Esophagus squamous epithelium (tissue), 5 donors: ENCODE measurements at places on chromosomes 1 and 21. TPM values are rescaled to one million over a fixed set of nuclear protein-coding genes. Genes with fewer than 3 reads are reported as not detected.

The CD1E gene
- 0.99 TPM for total RNA-seq

The CFAP410 gene
- 21.8 TPM for total RNA-seq

The DNASE2B gene
- not detected for total RNA-seq

DNA sequence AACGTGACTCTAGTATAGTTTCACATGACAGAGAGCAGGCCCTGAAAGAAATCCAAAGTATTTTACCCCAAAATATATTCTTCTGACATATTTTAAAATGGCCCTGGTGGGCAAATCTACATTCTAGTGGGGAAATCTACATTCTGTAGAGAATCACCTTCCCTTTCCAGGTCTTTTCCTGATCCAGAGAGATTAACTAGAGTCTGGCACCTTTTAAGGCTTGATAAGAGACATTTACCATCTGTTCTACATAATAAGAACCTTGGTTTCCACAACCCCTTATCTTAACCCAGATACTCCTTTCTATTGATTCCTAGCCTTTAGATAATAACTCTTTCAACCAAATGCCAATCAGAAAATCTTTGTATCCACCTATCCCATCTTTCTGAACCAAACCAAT lies 17.0 kb upstream of the L1TD1 start:
- no peak overlapping the region for H3K4me3 ChIP-seq
- H3K27ac ChIP-seq, result no peak overlapping the region
- no peaks in the 10 kb centered on the region for H3K27me3 ChIP-seq
- no peaks in the 10 kb centered on the region for H3K36me3 ChIP-seq
- DNase-seq, result no peak

DNA sequence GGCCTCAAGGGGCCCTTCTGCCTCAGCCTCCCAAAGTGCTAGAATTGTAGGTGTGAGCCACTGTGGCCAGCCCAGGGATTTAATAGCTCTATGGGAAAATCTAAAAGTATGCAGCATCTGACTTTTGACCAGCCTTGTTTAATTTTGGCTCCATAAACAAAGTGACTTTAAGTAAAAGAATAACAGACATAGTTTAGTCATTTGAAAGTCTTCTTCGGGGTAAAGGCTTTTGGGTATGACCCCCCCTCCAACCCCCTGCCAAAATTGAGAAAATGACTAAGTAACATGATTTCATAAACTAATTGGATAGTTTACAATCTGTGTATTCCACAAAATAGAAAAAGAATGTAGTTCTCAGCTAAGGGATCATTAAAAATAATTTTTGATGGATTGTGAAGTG lies 17.0 kb downstream of the GPBP1L1 start:
- no peaks in the 10 kb centered on the region for H3K36me3 ChIP-seq
- DNase-seq, result no peak
- H3K27me3 ChIP-seq, result no peaks in the 10 kb centered on the region
- H3K4me1 ChIP-seq, result peaks cover 61% of the 10 kb centered on the region

GRCh38 chr1:111804776-111805175 lies 49.1 kb downstream of the DDX20 start:
- no peak for DNase-seq
- no peaks in the 10 kb centered on the region for H3K27me3 ChIP-seq
- H3K27ac ChIP-seq, result no peak overlapping the region
- no peaks in the 10 kb centered on the region for H3K36me3 ChIP-seq

DNA sequence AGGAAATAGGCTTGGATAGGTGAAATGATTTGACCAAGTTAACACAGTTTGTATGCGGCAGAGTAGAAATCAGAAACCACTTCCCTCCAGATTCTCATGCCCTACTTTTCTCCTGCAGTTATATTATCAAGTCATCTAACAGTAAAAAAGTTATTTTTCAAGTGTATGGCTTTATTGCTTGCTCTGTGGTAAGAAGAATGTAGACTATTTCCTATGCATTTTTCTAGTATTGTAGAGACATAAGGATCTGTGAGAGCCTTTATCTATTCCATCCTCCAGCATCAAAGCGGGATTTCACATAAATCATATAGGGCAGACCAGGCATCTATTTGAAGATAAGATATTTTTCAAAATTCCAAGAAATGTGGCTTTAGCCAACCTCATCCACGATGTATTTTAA lies 208.5 kb downstream of the TTLL7 start:
- H3K4me1 ChIP-seq, result no peaks in the 10 kb centered on the region
- H3K36me3 ChIP-seq, result no peaks in the 10 kb centered on the region
- DNase-seq, result no peak
- no peaks in the 10 kb centered on the region for H3K27me3 ChIP-seq
- no peak overlapping the region for H3K4me3 ChIP-seq
- no peak overlapping the region for H3K27ac ChIP-seq

- no peak overlapping the region for H3K27ac ChIP-seq
- H3K4me1 ChIP-seq, result no peaks in the 10 kb centered on the region
- no peaks in the 10 kb centered on the region for H3K27me3 ChIP-seq
- DNase-seq, result no peak
Measured at GRCh38 chr1:70836456-70836855, 211.2 kb downstream of the PTGER3 start.

DNA sequence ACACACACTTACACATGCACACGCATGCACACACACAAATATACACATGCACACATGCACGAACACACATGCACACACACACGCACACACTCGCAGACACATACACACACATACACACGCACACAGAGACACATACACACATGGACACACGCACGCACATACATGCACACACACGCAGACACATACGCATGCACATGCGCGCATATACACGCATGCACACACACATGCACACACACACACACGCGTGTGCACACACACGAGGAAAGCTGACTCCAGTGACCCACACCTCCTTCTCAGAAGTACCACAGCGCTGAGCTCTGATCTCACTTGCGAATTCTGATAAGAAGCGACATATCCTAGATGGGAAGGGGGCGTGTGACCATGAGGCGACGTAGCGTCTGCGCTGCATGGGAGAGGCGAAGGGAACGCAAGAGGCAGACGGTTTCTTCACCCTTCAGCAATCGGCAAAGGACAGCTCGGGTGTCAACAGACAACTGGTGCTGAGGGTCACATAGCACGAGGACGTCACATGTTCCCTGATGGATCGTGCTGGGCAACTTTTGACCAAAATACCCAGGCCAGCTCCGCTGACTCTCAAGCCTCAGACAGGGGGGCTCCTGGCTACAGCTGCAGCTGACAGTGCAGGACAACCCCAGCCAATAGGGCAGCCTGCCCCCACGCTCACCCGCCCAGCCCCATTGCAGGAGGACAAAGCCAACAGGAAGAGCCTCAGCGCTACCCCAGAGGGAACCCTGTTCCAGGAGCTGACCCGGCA lies 16.0 kb upstream of the PDE9A start:
- no peak overlapping the region for H3K4me3 ChIP-seq
- no peak for DNase-seq
- no peaks in the 10 kb centered on the region for H3K27me3 ChIP-seq

DNA sequence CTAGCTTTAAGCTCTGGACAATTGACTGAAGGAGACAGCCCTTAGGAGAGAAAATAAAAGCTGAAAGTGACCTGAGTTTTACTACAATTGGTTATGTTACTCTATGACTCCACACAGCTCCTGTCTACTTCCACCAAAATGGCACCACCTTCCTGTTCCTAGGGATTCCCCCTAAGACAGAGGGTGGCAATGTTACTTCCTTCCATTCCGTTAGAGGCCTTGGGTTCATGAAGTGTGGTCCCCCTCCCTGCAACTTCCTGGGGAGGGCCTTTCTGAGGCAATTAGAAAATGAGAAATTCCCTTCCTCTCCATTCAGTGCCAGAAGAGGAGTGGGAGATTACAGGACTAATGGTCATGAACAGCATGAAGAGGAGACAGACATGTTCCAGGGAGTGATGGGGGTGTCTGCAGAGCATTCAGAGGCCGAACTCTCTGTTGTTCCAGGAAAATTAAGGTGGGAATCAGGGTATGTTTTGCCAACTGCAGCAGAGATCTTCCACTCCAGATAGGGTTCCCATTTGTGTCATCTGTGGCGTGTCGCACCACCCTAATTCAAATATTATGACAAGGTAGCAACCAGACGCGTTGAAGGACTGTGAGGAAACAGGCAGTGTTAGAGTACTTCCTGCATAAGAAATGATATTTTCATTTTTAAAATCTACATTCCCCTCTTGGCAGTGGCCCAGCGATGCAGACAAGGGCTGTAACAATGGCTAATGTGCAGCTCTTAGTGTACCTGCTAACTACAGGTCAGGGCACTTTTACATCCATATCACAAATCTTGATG lies 53.1 kb upstream of the TRIM67 start:
- H3K36me3 ChIP-seq, result no peaks in the 10 kb centered on the region
- H3K27ac ChIP-seq, result no peak overlapping the region
- H3K27me3 ChIP-seq, result no peaks in the 10 kb centered on the region

- peak overlapping the region; percentile 99 for H3K27ac ChIP-seq
- H3K4me1 ChIP-seq, result peaks cover 40% of the 10 kb centered on the region
- no peak overlapping the region for H3K4me3 ChIP-seq
- no peaks in the 10 kb centered on the region for H3K36me3 ChIP-seq
- no peak for DNase-seq
Measured at GRCh38 chr1:116371752-116372151, 1.3 kb upstream of the ATP1A1 start.

- no peak overlapping the region for H3K4me3 ChIP-seq
- H3K27ac ChIP-seq, result no peak overlapping the region
- H3K27me3 ChIP-seq, result no peaks in the 10 kb centered on the region
Measured at GRCh38 chr1:71521655-71522264, 440.9 kb upstream of the ZRANB2 start.

GRCh38 chr21:38679534-38679933 lies 126.2 kb upstream of the ETS2 start:
- H3K4me3 ChIP-seq, result no peak overlapping the region
- no peaks in the 10 kb centered on the region for H3K36me3 ChIP-seq
- no peak overlapping the region for H3K27ac ChIP-seq
- H3K27me3 ChIP-seq, result peaks cover 36% of the 10 kb centered on the region
- H3K4me1 ChIP-seq, result no peaks in the 10 kb centered on the region

DNA sequence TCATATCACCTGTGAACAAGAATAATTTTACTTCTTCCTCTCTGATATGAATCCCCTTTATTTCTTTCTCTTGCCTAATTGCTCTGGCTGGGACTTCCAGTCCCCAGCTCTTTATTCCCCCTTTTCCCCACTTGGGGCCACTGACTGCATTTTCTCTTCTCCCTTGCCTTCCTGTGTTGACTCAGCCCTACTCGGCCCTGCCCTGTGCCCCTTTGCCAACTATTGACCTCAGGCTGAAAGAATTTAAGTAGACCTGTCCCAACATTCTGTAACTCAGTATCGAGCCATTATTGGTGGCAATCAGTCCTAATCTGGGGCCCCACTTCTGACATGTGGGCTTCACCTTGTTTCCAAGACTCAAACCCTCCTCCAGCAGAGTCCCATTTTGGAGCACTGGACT lies 60.6 kb upstream of the STUM start:
- no peak overlapping the region for H3K4me3 ChIP-seq
- no peaks in the 10 kb centered on the region for H3K27me3 ChIP-seq
- no peak overlapping the region for H3K27ac ChIP-seq

DNA sequence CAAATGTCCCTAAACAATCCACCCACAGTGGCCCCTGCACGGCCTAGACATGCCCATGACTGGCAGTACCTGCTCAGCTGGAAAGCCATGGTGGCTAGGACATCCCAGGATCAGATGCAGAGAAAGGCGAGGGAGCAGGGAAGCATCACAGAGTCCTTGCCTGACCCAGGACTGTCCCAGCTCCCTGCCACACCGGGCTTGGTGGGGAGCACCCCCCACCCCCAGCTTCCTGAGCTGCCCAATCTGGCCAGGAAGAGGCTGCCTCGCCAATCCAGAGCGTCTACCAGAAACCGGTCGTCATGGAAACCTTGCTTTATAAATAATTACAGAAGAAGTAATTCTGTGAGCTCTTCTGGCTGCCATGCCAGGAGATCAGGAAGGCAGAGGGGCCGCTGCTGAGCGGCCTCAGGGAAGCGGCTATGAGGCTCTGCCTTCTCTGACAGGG lies 34.8 kb downstream of the ACOT7 start:
- no peak overlapping the region for H3K4me3 ChIP-seq
- H3K36me3 ChIP-seq, result no peaks in the 10 kb centered on the region
- peak overlapping the region; percentile 85 for H3K27ac ChIP-seq

GRCh38 chr1:233470741-233471499 lies 143.0 kb upstream of the KCNK1 start:
- DNase-seq, result no peak
- H3K36me3 ChIP-seq, result no peaks in the 10 kb centered on the region
- no peaks in the 10 kb centered on the region for H3K27me3 ChIP-seq
- no peak overlapping the region for H3K4me3 ChIP-seq
- no peaks in the 10 kb centered on the region for H3K4me1 ChIP-seq

DNA sequence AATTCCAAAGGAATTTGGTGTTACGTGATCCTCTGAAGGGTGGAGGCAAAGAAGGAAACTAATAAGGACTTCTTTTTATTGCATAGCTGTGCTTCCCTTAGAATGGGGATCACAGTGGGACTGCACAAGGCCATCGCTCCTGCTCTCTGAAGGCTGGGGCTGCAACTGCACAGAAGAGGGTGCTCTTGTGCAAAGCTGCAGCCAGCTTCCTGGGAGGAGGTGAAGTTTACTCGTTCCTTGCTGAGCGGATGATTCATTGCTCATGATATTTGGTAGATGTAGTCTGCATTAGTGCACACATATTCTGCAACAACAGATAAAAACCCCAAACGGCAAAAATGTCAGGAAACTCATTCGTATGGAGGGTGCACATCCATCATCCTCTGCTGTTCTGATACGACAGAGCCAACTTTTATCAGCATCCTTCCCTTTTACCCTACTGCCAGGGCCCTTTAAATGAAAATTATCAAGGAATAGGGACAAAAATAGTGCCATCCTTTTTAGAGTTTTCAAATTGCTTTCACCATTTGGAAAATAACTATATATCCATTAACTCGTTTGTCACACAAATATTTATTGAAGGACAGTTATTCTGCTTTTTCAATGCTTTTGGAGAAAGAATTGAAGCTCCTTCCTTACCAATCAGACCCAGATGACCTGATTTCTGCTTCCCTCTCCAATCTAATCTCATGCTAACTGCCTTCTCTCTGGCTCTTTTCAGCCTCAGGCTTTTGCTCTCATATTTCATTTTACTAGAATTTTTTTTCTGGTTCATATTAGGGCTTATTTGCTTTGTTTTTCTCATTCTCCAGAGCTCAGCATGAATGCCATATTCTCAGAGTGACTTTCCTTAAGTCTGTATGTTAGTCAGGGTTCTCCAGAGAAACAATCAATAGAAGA lies 263.6 kb downstream of the DUSP10 start:
- H3K4me1 ChIP-seq, result no peaks in the 10 kb centered on the region
- H3K36me3 ChIP-seq, result no peaks in the 10 kb centered on the region
- no peak overlapping the region for H3K4me3 ChIP-seq
- no peak overlapping the region for H3K27ac ChIP-seq
- H3K27me3 ChIP-seq, result no peaks in the 10 kb centered on the region

GRCh38 chr1:21289700-21290545 lies at the start of gene ECE1:
TSS of gene ECE1 (minus strand) at chr1:21290463. CDS start at chr1:21290414, 49 bp downstream.
- H3K27me3 ChIP-seq, result peaks cover 12% of the 10 kb centered on the region
- H3K4me1 ChIP-seq, result peaks cover 30% of the 10 kb centered on the region
- no peaks in the 10 kb centered on the region for H3K36me3 ChIP-seq
- no peak for DNase-seq
- H3K27ac ChIP-seq, result peak within 1 kb of the TSS; percentile 90
- peak within 1 kb of the TSS; percentile 55 for H3K4me3 ChIP-seq

GRCh38 chr1:116262207-116262994 lies 110.6 kb upstream of the ATP1A1 start:
- H3K36me3 ChIP-seq, result no peaks in the 10 kb centered on the region
- no peaks in the 10 kb centered on the region for H3K27me3 ChIP-seq
- no peak overlapping the region for H3K4me3 ChIP-seq
- no peak for DNase-seq
- peaks cover 11% of the 10 kb centered on the region for H3K4me1 ChIP-seq
